ENCODE measurements at places on chromosomes 2 and 18.
A peak's percentile ranks its signal among the peaks of the same experiment; 100 is the strongest.

- peak; percentile 51 for DNase-seq
Measured at GRCh38 chr2:208072250-208072892, 47.0 kb upstream of the PLEKHM3 start.

DNA sequence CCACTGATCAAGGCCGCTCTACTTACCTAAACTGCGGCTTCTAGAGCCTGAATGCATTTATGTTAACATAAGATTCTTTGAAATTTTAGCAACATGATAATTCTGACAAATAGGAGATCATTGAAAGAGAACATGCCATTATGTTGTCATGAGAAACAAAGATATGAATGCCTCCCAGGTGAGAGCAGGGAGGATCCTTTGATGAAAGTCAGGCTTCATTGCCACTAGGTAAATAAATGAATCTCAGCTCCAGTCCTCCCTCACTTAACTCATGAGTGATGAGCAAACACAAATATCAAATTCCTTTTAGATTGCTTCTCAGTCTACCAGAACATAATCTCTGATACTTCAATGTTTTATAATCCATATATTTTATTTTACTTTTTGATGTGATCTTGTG is 463.2 kb upstream of the CDH7 start:
- no peak for DNase-seq

- no peak for DNase-seq
Measured at GRCh38 chr2:158512323-158512722, 55.6 kb downstream of the PKP4 start.

GRCh38 chr2:210268281-210268680 is 43.0 kb upstream of the ACADL start:
- no peak for DNase-seq

GRCh38 chr2:118473846-118474540 is 373.5 kb downstream of the EN1 start:
- no peak for DNase-seq

- no peak for DNase-seq
Measured at GRCh38 chr2:100909534-100910081, 89.7 kb downstream of the NPAS2 start.

DNA sequence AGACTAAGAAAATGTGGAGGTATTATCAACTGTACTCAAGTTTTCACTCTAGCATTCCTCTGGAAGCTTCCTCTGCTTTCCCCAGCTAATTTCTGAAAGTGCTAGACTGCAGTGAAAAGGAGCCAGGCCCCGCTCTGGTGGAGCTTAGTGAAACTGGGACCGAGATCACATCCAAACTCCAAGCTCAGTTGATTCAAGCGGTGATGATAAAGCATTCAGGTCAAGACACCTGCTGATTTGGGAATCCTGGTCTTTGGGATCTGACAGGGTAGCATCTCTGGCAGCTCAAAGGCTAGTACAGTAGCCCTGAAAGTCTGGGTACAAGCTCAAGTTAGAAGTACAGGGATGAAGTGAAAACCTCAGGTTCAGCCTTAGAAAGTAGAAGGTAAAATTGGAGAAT is 120.2 kb upstream of the CRIM1 start:
- DNase-seq = no peak

- DNase-seq = no peak
Measured at GRCh38 chr2:111100087-111100764, 20.5 kb upstream of the BCL2L11 start.

DNA sequence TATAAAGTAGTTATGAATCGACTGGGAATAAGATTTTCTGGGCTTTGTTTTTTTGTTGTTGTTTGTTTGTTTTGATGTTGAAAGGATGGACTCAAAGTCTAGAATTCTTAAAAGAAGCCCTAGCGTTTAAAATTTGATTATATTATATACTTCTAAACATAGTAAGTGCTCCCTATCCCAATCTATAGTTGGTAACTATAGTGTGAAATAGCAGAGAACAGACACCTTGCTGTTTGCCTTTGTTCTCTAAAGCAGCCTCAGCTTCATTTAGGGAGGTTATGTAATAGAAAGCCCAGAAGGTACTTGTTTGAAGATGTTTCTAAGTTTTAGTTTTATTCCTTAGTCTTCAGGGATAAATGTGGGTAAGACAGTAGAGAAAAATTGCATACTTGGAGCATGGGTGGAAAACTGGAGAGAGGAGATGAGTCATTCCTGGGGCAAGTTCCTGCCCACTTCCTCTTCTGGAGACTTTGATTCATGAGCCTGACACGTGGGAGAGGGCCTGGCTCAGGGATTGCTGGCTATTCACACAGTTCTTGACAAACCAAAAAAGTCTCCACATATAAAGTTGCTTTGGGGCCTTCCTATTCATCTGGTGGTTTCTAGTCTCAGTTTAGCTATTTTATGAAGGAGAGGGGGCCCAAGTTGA is 131.9 kb downstream of the MYO1B start:
- no peak for DNase-seq

DNA sequence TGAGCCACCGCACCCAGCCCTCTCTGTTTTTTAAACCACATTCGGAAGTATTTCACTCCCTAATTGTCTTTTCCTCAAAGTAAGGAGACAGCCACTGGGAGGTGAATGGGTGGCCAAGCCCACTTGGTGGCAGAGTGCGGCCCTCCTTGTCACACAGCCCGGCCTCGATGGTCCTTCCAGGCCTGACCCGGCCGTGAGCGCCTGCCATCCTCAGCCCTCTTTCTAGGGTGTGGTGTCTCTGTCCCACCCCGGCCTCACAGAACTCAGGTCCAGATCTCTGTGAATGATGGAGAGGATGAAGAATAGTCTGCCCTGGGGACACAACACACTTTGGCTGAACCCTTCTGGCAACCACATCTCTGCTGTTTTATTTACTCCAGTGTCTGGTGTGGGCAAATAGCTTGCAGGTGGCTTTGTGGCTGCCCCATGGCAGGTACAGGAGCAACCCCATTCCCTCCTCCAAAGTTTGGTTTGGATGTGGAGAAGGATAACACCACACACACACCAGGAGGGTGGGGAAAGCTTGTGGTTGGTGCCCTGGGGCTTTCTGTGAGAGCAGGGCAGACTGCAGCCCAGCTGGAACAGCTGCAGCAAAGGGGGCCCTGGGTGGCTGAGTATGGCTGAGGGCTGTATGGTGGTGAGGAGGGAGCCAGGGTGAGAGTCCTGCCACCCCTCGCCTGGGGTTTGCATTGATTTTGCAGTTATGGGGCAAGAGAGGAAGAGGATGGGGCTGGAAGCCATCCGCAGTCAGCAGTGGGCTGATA is 88.6 kb downstream of the FAM168B start:
- no peak for DNase-seq

DNA sequence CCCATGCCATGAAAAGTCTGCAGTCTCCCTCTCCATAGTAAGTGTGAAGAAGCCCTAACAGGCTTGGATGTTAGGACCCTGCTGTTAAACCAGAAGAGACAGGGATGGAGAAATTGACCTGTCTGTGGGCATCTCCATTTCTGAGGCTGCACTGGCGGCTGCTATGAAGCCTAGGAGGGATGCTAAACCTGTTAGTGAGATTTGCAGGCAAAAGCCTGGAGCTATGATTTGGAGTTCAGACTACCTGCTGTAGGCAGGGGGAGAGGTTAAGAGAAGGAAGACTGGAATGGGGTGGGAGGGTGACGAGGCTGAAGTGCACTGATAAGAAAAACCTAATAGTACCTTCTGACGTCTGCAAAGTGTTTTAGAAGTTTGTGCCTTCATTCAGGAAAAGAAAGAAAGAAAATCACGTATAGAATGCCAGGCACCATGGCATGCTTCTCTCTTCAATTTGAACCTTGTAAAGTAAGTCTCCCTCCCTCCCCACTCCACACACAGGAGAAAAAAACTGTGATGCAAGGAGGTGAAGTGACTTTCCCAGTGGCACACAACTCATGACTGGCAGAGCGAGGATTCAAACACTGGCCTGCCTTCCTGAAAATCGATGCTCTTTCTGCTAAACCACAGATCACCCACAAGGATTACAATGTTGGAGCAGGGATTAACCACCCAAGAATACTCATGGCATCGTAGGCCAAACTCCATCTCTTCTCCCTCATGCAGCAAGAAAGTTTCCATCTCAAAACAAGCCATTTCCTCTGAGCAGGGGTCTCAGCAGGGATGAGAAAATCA is 98.5 kb upstream of the PKDCC start:
- DNase-seq = no peak

- no peak for DNase-seq
Measured at GRCh38 chr18:49175071-49175470, 224.3 kb upstream of the SMAD7 start.

DNA sequence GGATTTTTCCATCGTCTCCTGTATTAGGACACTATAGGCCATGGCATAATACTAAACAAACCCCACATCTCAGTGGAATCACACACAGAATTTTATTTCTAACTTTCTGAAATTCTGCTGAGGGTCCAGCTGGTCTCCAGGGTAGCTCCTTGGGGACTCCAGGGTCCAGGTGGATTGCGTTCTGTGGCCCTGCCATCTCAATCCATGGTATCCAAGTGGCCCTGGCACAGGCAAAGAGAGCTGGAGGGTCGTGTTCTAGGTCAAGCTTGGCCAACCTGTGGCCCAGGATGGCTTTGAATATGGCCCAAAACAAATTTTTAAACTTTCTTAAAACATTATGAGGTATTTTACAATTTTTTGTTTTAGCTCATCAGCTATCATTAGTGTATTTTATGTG is 134.6 kb downstream of the CTIF start:
- no peak for DNase-seq

- DNase-seq = no peak
Measured at GRCh38 chr2:60998628-60999545, 18.6 kb upstream of the PEX13 start.

- DNase-seq = no peak
Measured at GRCh38 chr2:190311893-190312634, 7.6 kb downstream of the HIBCH start.

DNA sequence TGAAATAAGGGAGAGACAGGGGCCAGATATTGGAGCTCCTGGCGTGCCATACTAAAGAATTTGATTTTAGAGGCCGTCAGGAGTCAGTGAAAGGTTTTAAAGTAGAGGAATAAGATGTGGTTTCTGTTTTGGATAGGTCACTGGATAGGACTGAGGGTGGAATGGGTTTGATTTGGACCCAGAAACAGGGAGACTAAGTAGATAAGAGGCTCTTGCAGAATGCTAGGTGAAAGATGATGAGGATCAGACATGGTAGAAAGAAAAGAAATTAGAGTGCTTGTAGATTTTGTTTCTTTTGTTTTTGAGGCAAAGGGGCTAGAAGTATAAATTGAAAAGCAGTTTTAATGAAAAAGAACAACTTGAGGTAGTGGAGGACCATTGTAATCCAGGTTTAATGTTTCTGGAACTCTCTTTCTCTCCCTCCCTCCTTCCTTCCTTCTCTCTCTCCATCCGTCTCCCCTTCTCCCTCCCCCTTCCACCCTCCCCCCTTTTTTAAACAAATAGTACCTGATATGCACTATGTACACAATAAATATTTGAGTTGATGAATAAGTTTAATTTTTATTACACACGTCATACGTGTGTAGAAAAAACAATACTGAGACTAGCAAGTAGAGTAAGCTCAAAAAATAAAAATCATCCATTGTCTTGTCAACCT is 1.9 kb downstream of the NDUFV2 start:
- no peak for DNase-seq

DNA sequence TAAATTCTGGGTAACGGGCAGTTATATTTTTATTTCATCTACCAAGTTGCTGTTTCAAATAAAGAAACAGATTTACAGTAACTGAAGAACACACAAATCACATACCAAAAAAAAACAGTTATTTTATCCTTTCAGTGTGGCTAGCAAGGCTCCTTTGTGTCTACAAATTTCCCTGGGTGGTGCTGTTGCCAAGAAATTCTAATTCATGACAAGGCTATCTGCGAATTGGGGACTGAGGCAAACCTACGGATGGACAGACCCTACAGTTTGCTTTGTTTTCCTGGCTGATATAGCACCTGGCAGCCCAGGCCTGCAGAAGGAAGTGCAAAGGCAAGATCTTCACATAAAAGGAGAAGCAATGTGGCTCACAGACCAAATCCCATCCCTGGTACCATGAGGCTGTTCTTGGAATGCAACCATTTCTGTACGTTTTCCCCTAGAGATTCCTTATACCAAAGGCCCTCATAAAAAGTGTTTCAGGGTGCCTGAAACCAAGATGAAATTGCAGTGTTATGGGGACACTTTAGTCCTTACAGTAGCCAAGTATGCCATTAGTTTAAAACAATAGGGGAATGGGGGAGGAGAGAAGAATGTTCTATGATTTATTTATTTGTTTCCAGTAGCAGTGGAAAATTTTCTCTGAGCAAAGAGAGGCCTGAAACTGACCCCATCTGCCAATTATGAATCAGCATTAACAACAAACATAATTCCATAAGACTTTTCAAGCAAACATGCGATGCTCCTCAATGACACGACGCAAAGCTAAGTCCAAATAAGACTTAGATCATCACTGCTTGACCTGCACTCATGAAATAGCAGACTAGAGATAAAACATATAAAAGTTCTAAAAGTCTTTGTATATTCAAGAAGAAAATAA is 4.3 kb downstream of the KLF7 start:
- DNase-seq = no peak

DNA sequence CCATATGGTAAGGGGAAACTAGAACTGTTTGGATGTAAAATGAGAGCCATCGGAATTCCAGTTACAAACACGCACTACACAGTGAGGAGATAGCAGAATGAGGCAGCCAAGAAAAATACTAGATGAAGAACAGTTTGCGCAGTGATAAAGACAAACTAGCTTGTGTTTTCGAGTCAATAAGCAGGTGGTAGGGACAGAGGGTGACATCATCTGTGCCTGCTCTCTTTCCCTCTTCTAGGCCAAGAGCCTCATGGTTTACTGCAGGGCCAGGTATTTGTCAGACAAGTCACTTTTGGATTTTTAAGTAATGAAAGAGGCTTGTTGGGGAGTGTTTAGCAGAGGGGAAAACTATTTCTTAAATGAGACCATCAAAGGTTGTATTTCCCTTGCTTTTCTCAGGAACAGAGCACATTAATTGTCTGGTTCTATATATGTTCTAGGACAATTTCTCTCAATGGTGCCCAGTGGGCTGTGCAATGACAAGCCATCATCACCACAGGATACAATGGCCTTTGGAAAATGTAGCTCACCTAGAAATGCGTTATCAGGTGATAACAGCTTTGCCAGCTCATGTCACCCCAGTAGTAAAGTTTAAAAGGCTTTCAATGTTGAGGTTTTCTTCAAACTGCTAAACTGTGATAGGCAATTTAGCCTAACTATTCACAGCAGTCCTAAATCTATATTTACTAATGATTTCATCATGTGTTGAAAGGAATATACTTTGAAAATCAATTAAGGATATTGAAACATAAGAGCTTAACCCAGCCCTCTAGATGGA is 1210.3 kb upstream of the ZEB2 start:
- DNase-seq = no peak

DNA sequence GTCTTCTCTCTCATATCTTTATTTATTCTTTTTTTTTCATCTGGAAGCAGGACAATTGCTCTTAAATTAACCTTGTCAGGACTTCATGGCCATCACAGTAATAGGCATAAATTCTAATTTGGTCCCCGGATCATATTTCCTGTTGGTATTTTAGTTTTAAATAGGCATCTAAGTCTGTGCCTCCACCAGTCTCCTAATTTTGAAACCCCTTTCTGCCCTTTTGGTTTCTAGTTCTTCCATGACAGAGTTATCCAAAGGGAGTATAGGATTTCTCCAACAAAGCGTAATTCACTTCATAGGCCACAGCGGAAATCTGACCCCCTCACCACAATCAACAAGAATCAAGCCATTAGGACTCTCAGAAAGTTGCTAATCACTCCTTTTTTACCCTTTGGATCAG is 3.8 kb downstream of the EPHA4 start:
- DNase-seq = no peak
